ENCODE measurements at places on chromosomes 12 and 14. TPM values are rescaled to one million over a fixed set of nuclear protein-coding genes. Genes with fewer than 3 reads are reported as not detected.
A peak's percentile ranks its signal among the peaks of the same experiment; 100 is the strongest.

DNA sequence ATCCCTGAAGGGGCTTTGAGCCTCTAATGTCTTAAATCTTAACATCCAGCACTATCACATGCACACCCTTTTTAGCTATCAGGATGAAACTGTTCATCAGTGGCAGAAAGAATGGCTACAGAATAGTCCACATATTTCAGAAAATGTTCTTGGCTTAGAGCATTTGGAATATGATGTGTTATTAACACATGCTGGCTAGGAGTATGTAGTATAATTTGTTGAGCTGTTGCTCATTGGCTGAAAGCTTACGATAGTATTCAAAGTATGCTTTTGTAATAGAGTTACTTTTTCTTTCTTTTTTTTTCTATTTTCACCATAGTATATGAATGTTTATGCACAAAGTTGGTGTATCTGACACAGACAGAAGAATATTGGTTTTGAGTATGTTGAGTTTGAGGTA, 55.1 kb downstream of the MNAT1 start:
- DNase-seq = no peak

GRCh38 chr14:70931008-70931407, 23.7 kb downstream of the PCNX1 start:
- DNase-seq = no peak

DNA sequence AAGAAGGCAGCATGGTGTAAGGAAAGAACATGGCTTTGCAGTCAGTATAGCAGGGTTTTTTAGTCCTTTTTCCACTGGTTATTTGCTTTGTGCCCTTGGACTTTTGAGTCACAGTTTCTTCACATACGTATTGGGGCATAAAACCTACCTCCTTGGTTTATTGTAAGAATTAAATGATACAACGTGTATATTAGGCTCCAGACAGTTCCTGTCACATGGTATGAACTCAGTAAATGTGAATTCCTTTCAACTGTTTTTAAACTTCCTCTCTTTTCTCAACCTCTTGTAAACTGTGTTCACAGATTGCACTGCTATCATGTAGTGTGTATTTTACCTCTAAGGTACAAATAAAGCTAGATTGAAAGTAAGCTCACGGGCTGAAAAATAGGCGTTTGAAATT, 29.5 kb downstream of the MSRB3 start:
- no peak for DNase-seq

DNA sequence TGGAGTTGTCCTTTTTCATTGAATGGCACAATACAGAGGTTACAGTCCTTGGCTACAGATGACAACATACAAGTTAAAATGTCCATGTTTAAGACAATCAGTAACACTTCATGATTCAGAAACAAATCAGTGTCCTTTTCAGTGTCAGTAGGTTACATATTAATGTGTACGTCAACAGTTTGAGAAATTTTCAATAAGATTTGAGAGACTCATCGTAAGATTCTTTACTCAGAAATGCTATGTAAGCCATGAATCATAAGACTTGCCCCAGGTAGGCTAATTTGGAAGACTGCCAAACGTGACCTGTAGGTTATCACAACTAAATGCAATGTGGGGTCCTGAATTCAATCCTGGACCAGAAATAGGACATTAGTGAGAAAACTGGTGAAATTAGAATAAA, 3.5 kb downstream of the RDH12 start:
- DNase-seq = no peak

DNA sequence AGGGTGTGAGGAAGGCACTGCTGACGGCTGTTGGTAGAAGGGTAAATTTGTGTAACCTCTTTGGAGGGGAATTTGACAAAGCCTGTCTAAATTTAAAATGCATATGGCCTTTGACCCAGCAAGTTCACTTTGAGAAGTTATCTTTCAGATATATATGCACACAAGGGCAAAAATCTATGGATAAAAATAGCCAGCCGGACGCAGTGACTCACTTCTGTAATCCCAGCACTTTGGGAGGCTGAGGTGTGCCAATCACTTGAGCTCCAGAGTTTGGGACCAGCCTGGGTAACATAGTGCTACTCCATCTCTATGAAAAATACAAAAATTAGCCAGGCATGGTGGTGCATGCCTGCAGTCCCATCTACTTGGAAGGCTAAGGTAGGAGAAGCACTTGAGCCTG, 13.4 kb downstream of the UBC start:
- DNase-seq = no peak

Gene CISTR
- not detected for polyA plus RNA-seq

- no peak for DNase-seq
Observed at GRCh38 chr12:26790645-26790994, 42.4 kb downstream of the ITPR2 start.

DNA sequence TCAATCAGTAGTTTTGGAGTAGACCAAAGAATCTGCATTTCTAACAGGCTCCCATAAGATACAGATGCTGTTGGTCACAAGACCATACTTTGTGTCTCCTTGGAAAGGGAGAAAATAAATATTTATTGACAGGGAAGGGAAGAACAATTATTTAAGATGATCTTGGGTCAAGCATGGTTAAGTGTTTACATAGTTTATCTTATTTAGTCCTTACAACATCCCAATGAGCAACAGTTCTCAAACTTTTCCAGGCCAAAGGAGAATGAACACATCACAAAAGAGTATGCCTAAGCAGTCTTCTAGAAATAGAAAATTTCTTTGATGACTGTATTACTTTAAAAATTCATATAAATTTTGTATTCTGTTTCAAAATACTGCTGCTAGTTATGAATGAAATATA, 8.8 kb downstream of the LPCAT3 start:
- DNase-seq = no peak

- no peak for DNase-seq
Observed at GRCh38 chr12:50776749-50777728, 13.1 kb downstream of the ATF1 start.

Gene PABPN1
- 243 TPM for polyA plus RNA-seq

DNA sequence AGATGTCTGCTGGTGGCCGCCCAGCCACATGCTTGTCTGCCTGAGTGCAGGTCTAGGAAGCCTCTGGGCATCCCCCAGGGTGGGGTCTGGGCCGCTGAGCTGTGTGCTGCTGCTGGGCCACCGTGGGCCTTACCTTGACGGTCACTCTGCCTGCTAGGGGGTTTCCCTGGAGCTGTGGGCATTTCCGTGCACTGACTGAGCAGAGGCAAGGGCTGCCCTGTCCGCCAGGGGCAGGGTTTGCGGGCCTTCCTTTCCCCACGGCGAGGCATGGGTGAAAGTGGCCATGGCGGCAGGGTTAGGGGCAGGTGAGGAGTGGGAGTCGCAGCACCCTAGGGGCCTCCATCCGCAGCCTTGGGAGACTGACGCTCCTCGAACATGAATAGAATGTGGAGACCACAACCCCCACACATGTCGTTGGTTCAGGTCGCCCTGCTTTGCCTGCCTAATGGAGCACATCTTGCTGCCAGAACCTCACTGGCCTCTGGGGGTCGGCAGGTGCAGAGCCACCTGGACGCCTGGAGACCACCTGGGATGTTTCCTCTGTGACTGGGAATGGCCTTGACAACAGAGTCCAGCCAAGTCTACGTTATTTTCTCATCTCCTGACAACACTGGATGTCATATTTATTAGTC, 2.5 kb downstream of the ZBTB42 start:
- no peak for DNase-seq

Gene GZMB
- polyA plus RNA-seq = 0.27 TPM

- DNase-seq = no peak
Observed at GRCh38 chr14:56122301-56122700, 4.1 kb downstream of the PELI2 start.

GRCh38 chr12:110501399-110501751, 536 bp downstream of the VPS29 start:
- DNase-seq = peak; percentile 8

DNA sequence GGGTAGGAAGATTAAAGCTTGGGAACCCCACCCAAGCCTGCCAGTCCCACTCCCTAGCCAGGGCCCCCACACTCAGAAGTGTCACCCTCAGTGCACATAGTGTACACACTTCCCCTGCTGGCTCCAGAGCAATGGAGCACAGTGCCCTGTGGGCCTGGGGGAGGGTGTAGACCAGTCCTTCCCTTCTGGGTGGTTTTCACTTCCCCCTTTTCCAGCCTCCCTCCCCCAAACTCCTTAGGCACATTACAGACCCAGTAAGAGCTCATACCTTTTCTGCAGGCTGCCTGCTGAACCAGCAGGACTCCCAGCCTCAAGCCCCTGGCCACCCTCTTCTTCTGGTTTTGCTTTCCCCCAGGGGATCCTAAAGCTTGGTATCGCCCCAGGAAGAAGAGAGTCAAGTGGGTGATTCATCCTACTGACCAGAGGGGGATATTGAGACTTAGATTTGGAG, at the start of gene ZNF385A:
Gene ZNF385A, minus strand, starts transcription at position 143 of the 451 bp plus-strand sequence. CDS start 219 bp downstream, outside the sequence.
- no peak for DNase-seq

DNA sequence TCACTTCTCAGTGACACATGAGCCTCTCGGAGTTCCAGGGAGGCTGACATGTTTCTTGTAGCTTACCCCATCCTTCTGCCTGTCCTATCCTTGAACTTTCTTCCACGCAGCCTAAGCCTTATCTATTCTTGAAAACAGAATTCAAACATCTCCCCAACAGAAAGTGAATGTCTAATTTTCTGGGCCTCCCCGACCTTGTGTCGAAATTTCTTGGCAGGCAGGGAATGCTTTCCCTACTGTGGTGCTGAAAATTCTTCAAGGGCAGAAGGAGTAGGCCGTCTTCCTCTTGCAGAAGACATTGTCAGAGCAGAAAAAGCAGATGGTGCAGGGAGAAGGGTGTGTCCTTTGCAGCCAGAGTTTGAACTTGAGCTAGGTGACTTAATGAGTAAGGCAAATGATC, 63.0 kb upstream of the TCL1B start:
- DNase-seq = no peak

GRCh38 chr12:85405781-85406522, 125.9 kb downstream of the ALX1 start:
- DNase-seq = no peak

- no peak for DNase-seq
Observed at GRCh38 chr12:805022-805632, 52.7 kb downstream of the WNK1 start.

Gene AMHR2
- 0.36 TPM for polyA plus RNA-seq

Gene AKAP3
- polyA plus RNA-seq = 4.1 TPM

DNA sequence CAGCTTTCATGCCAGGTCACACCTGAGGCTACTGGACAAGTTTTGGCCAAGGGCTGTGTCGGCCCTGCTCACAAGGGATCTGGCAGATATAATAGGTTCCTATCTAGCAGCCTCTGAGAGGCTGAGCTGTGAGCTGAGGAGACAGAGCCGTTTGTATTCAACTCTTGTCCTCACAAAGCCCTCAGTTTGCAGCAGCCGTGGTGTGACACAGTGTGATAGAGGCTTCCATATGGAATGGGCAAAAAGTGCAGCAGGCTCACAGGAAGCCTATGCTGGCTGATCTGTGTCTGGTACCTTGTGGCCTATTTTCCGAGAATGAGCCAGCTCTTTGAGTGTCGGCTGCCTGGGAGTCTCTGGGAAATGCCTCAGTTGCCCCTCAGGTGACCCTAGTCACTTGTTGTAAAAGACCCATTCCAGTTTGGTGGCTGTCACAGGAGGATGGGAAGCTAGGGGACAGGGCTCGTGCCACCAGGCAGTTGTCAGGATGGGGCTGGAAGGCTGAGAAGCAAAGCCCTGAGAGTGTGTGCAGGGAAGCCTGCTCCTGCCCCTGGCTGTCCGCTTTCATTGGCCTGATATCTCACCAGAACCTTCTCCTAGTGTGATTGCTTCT, 16.1 kb downstream of the VRTN start:
- DNase-seq = no peak

- no peak for DNase-seq
Observed at GRCh38 chr12:31119192-31119802, 45.6 kb downstream of the DDX11 start.

Gene GPR162
- 24.6 TPM for polyA plus RNA-seq

Gene C1R
- polyA plus RNA-seq = 52.9 TPM

DNA sequence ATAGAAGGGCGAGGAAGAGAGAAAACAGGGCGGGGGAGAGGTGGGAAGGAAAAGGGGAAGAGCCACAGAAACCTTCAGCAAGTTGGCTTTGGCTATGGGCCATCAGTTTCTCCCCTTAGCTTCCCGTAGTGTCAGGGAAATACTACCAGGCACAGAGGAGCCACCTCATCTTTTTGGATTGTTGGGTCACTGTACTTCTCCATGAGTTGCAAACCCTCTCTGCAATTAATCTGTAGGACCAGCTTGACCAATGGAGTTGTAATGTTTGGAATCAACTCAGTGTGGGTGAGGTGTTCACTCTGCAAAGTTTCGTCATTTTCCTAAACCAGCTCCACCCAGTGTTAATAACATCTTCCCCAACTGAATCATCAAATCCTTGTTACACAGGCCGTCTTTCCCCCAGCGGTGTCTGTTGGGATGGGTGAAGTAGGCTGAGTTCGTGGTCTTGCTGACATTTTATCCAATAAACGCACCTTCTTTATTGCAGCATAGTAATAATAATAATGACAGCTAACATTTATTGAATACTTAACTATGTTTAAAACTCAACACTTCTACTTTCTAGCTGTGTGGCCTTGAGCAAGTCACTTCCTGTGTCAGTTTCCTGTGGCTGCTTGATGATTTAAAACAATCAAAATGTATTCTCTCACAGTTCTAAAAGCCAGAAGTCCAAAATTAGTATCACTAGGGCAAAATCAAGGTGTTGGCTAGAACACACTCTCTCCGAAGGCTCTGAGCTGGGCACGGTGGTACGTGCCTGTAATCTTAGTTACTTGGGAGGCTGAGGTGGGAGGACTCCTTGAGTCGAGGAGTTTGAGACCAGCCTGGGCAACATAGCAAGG, 8.1 kb upstream of the GLTP start:
- DNase-seq = no peak

DNA sequence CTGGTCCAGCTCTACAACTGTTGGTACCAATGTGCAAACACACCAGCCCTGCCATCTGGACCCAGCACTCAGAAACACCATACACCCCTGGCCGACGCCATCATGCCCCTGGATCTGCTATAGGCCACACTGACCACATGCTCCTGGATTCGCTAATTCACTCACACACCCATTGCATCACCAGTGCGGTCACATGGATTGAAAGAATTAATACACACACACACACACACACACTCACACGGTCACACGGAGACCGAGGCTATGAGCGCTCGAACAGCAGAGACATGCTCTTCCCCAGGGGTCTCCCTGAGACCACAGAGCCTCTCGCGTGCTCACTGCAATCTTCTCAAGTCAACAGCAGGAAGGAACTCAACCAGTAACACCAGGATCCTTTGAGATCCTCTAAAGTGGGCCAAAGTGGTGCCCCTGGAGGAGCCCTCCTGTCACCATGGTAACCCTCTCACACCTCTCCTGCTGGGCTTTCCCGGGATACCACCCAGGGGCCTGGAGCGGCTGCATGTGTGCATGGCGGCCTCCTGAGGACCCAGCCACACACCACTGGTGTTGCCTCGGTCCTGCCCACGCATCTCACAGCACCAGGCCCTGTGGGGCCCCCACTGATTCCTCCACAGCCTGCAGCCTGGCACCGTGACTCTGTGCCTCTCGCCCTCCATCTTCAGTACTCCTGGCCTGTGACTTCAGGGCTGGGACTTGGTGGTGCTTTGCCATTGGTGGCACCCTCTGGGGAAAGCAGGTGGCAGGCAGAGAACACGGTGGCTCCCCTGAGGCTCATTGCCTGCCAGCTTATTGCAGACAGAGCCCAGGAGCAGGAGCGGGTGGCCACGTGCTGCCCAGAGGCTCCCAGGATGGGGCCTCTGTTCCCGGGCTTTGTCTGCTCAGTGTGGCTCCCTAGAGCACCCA, 15.1 kb downstream of the LRTM2 start:
- no peak for DNase-seq

Gene ASIC1
- 4.6 TPM for polyA plus RNA-seq

GRCh38 chr12:46553266-46553665, 180.7 kb upstream of the SLC38A2 start:
- DNase-seq = no peak

Data from right renal pelvis (tissue), 4 donors.